ENCODE measurements at places on chromosomes 6 and 20.

- no peak for DNase-seq
These were observed 193.7 kb downstream of the SLC35F1 start for GRCh38 chr6:118100717-118101116.

DNA sequence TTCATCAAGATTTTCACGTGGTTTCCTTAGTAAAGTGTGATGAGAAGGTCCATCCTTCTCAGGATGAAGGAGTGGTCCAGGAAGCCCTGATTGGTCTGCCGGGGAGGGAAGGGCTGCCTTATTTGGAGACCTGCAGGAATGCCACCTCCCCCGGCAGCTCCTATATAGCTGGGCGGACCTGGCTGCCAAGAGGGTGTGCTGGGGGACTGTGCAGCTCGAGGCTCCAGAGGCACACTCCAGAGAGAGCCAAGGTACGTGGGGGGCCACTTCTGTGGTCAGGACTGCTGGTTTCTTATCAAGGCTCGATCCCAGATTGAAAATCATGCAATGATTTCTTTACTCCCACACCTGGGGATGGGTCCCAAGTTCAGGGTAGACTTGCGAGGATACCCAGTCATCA lies at the start of gene PRND:
Gene PRND (plus strand): TSS at position 191 of the 400 bp plus-strand sequence. CDS start 2,643 bp downstream, outside the sequence.
- no peak for DNase-seq

DNA sequence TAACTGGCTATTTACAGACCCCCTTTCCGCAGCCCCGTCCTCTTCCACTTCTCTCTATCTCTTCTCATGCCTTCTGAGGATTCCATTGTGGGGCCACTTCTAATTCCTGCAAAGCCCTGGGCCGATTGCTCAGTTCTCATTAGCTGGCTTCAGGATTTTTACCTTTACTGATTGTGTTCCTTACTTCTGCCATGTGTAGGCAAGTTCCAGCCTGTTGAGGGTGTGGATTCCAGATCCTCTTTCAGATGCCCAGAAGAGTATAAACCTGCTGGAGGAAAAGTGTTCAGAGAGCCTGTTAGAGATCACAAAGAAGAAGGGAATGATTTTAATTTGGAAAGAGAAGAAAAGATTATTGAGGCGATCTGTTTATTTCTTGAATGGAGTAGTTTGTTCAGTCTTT lies 5.4 kb downstream of the DSE start:
- no peak for DNase-seq

DNA sequence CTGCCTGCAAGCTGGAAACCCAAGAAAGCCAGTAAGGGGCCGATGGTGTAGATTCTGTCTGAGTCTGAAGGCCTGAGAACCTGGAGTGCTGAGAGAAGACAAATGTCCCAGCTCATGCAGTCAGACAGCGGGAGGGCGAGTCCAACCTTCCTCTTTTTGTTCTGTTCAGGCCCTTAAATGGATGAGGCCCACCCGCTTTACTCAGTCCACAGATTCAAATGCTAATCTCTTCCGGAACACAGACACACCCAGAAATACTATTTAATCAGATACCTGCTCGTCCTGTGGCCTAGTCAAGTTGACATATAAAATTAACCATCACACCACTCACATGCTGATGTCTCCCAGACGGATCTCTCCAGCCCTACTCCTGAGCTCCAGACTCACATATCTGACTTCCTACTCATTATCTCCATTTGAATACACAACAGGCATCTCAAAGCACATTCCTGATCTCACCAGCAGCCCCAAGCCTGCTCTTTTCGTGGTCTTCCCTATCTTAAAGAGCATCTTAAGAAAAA lies 26.7 kb upstream of the SRC start:
- no peak for DNase-seq

- no peak for DNase-seq
These were observed 20.9 kb downstream of the SPDEF start for GRCh38 chr6:34535199-34535598.

- peak; percentile 2 for DNase-seq
These were observed 1.4 kb downstream of the LRFN2 start for GRCh38 chr6:40585651-40586269.

GRCh38 chr6:83824831-83825230 lies 28.3 kb upstream of the RIPPLY2 start:
- no peak for DNase-seq

- DNase-seq: no peak
These were observed 22.6 kb downstream of the MTHFD1L start for GRCh38 chr6:150887978-150888563.

DNA sequence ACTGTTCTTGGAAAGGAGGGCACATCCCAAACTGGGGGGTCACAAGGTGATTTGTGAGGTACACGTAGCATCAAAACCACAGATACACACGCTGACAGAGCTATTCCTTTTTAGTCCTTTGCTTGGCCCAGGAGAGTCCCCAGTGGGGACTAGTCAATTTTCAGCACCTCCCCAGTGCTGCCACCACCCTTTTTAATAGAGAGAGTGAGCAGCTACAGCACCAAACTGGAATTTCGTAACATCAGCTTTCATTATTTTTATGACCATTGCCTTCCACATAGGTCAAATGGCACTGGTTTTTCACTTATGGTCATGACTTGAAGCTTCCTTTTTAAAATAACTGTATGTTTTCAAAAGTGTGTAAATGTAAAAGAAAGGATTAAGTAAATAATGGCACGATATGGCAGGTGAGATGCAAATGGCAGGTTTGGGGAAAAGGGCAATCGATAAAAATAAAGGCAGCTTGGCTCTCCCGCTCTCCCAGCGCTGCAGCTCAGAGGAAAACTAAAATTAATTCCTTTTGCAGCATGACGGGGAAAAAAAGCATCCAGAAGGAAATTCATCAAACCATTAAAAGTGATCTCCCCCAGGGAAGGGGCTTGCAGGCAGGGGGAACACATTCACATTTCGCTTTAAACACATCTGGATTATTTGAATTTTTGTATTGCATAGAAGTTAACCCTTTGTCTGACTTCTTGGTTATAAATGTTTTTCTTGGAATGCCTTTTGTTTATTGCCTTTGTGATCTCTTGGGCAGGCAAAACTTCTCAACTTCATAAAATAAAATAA lies 95.2 kb downstream of the ANKRD60 start:
- no peak for DNase-seq

GRCh38 chr6:75624335-75624734 lies 22.7 kb downstream of the SENP6 start:
- no peak for DNase-seq

DNA sequence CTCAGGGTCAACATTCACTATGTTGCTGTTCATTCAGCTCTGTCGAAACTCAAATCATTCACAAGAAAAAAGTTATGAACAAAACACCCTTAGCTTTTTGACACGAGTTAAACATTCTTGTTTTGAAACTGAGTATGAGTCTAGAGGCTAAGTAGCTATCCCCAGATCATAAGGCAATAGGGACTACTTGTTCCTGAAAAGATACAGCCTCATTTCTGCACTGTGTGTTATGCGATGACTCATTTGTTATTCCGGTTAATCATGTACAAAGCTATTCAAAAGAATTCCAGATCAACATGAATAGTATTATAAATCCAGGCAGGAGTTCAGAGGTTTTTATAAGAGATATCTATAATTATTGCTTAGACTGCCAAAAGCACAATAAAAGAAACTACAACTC lies 908.0 kb downstream of the QKI start:
- no peak for DNase-seq

GRCh38 chr6:14120546-14120945 lies 3.0 kb downstream of the CD83 start:
- no peak for DNase-seq

- no peak for DNase-seq
These were observed 204.0 kb downstream of the DLL1 start for GRCh38 chr6:170086639-170087420.

DNA sequence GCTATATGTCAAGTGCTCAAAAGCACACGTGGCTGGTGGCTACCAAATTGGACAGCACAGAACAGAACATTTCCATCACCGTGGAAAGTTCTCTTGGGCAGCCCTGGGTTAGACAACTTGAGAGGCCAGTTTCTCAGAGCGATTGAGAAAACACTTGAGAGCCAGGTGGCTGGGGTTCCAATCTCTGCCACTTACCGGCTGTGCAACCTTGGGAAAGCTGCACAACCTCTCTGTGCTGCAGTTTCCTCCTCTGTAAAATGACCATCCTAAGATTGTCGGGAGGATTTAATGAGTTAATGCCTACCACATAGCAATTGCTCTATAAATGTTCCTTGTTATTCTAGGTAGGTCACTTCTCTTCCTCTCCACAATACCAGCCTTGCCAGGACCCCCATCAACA lies 25.1 kb upstream of the NFATC2 start:
- DNase-seq: no peak

- no peak for DNase-seq
These were observed 406.5 kb downstream of the BTBD9 start for GRCh38 chr6:38233161-38233791.

DNA sequence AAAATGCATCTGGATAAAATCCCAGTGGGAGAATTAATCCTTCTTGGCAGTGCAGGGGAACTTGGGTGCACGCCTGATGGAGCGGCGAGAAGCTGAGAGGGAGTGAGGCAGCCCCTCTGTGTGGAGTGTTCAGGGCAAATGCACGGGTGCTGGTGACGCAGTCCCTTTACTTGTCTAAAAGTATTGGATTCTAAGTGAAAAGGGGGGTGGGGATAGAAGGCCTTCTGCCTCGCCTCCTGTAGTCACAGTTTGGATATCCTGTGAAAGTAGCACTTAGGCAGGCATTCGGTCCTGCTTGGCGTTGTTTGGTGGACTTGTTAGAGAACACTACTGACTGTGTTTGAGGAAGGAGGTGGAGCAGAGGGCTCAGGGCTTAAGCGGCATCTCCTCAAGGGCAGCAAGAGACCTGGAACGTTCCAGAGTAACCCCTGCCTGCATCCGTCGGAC lies 39.3 kb downstream of the PHACTR3 start:
- no peak for DNase-seq

DNA sequence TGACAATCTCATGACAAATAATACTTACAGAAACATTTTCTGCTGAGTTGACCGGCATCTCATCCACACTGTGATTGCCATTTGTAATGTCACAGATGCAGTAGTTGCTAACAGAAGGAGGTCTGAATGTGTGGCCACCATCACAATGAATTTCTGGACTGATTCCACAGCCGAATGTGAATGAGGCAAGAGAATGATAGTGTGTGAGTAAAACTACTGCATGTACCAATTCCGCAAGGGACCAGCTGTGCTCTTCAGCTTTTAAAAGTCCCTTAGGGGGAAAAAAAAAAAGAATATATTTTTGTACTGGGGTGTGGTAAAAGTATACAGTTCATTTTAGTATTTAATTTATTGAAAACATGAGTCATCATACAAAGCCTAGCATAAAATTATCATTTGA lies 96.2 kb downstream of the SESN1 start:
- no peak for DNase-seq

DNA sequence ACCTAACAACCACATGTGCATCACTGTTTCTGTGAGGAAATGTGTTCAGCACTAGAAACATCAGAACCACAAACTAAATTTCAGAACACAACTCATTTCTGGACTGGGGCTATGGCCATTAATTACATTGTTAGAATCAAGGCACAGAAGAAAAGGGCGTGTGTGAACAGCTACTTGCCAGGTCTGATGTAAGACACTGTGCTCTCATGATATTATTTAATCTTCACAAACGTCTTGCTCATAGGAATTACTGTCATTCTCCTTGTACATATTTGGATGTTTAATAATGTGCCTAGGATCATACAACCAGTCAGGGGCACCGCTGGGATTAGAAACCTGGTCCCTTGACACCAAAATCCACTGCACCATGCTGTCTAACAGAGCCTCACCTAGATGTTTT lies 14.8 kb downstream of the ADGRF1 start:
- no peak for DNase-seq

DNA sequence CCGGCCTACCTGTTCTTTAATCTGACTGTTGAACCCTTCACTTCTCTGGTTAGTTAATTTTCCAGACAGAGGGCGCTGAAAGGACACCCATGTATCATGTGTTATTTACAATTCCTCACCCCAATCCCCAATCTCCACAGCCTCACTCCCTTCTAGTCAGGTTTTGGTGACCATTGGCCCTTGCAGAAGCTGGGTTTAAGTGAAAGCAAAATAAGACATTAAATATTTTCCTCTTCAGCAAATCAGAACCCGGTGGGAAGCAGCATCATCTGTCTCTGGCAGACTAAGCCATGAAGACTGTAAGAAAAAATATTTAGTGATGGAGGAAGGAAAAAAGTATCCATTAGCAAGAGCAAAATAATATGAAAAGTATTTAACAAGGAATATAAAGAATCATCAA lies 9.4 kb upstream of the HLA-DQA1 start:
- DNase-seq: no peak

DNA sequence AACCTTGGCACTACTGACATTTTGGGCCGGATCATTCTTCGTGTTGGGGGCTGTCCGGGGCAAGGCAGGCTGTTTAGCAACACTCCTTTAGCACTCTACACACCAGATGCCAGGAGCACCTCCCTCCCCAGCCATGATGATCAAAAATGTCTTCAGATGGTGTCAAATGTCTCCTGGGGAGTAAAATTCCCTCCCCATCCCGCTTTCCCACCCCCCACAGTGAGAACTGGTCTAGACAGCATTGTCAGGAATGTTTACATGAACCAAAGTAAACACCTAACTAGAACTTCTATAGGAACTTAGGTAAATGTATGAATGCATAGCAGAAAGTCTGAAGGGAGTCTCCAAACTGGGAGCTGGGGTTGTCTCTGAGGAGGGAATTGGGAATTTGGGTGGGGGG lies 70.0 kb upstream of the TOP1 start:
- no peak for DNase-seq

DNA sequence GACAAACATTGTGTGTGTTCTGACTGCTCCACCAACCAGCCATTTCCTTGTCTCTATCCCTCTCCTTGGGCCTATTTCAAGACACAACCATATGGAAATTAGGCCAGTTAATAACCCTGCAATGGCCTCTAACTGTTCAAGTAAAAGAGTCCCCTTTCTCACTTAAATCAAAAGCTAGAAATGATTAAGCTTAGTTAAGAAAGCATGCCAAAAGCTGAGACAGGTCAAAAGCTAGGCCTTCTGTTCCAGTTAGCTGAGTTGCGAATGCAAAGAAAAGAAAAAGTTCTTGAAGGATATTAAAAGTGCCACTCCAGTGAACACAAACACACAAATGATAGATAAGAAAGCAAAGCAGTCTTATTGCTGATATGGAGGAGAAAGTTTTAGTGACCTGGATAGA lies 22.5 kb downstream of the SERINC1 start:
- DNase-seq: no peak
